T-helper 17 cell (primary cell): ENCODE measurements at places on chromosomes 4 and X.

DNA sequence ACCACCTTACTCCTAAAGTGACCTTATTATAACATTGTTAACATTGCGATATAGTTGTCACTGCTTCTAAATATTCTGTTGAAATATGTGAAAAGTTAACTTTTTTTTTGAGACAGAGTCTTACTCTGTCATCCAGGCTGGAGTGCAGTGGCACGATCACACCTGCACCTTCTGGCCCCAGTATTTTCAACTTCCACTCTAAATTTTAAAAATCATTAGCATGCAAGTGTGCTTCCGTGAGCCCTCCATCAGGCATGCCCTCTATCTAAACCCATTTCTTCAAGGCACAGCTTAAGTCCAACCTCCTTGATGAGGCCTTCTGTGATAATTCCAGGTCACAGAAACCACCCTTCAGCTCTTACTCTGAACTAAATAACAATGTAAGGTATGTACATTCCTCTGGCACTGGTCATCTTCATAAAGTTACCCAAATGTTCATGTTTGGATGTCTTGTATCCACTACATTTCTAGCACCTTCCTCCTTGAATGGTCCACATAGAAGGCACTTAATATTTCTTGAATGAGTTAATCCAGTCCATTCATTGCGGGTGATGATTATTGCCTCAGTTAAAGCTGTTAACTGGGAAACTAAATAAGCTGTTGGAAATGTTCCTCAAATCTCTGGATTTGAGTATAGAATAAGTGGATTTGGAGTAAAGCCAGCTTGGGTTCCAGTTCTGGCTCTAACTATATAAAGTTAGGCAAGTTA is 38.6 kb upstream of the TMEM131L start:
- DNase-seq: no peak

GRCh38 chr4:110190249-110190648 is 8.2 kb downstream of the ELOVL6 start:
- no peak for DNase-seq

DNA sequence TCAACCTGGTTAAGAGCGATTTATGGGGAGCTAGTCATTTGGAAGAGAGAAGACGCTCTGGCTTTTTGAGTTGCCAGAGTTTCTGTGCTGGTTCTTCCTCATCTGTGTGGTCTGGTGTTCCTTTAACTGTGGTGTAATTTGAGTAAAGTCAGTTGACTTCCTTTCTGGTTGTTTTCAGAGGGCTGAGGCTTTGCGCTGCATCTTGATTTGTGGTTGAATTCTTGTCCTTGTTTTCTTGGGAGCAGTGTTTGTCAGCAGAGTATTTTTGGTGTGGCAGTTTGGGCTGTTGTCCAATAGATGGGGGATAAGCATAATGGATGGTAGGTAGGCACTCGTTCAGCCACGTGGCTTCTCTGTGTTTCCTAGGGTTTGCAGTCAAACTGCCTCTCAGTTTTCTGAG is 2143.2 kb upstream of the TENM3 start:
- no peak for DNase-seq

GRCh38 chr4:94582517-94582916 is 130.8 kb downstream of the PDLIM5 start:
- no peak for DNase-seq

DNA sequence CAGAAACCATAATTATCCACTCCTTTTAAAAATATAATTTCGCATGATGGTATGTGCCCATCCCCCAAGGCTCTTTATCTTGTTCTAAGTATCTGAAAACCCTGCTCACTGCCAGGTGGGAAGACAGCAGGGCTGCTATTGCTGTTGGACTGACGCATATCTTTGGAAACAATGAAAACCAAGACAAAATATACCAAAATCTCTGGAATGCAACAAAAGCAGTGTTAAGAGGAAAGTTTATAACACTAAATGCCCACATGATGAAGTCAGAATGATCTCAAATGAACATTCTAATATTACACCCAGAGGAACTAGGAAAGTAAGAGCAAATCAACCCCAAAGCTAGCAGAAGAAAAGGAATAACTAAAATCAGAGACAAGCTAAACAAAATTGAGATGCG is 162.0 kb downstream of the FAM47B start:
- no peak for DNase-seq

DNA sequence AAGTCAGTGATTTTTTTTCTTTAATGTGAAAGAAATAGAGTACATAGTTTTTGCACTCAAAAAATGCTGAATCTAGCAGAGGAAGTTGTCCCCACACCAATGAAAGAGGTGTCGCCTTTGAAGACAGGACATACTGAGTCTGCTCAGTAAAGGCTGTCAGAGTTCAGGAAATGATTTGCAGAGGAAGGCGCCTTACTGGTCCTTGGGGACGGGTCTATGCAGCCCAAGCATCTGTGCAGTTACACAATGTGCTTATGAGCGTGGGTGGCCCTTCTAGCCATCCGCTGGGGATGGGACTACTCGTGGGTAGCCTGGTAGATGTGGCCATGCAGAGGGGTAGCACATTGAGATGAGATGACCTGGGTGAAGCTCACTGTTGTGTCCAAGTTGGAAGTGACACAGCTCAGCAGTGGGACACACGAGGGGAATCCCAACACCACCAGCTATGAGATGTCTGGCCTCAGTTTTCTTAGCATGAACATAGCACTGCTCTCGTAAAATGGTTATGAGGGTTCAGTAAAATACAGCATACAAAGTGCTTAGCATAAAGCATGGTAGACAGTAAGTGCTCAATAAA is 116.5 kb upstream of the RBPJ start:
- DNase-seq: no peak

DNA sequence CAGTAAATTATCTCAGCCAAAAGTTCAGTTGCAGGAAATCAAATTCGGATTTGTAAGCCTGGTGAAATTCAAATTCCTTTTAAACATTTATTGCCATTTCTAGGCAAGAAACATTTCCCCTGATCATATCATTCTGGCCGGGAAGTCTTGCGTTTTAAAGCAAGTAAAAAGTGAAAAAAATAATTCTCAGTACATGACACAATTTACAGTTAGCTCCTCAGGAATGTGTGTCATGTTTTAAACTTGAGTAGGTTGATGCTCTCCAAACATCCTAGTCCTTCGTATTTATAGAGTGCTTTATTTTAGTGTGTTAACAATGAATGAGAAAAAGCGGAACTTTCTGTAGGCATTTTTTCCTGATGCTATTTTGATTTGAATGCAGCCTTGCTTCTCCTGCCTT is 158.3 kb upstream of the SCML1 start:
- DNase-seq: no peak

DNA sequence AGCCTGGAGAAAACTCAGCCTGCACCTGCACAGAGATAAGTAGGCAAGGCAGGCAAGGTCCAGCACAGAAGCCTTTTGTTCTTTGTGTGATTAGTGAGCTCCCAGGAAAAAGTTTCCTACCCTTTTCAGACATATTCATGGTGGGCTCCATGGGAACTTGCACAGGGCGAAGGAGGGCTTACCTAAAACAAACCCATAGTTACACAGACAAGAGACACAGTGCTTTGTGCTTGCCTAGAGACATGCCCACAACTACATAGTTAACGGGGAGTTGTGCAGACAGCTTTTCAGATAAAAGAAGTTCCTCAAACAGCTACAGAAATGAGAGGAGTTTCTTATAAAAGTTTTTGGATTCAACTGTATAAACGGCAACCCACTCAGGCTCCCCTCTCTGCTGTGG is 180.5 kb downstream of the GLUD2 start:
- no peak for DNase-seq
